ENCODE measurements at places on chromosomes 7 and 10.

- DNase-seq: no peak
Observed at GRCh38 chr7:99768471-99768870, 15.5 kb downstream of the CYP3A4 start.

- no peak for DNase-seq
Observed at GRCh38 chr10:49613165-49613881, 514 bp upstream of the CHAT start.

DNA sequence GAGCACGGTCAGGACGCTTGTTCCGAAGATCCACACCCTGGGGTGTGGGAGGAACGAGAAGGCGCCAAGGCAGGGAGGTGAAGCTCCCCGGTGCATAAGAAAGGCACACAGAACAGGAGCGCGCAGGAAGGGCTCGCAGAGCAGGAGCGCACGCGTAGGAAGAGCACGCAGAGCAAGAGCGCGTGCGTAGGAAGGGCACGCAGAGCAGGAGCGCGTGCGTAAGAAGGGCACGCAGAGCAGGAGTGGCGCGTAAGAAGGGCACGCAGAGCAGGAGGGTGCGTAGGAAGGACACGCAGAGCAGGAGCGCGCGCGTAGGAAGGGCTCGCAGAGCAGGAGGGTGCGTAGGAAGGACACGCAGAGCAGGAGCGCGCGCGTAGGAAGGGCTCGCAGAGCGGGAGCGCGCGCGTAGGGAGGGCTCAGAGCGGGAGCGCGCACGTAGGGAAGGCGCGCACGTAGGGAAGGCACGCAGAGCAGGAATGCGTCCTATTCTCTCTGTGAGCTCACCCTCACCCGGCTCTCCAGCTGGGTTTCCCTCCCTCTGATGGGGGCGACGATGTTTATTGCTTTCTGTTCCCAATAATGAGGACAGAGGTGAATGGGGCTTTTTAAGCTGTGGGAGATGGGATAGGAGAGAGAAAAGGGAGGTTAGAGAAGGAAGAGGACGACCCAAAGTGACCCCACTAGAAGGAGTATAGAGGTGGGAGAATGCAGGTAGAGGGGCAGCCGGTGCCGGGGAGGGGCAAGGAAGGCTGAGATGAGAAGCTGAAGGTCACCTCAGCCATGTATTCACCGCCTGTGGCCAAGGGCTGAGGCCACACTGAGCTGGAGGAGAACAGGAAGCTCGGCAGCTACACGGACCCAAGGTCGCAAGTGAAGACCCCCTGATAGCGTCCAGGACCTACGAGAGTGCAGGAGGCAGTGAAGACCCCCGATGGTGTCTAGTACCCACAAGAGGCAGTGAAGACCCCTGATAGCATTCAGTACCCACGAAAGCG, 423.2 kb downstream of the PTPRN2 start:
- no peak for DNase-seq

- DNase-seq: peak; percentile 98
Observed at GRCh38 chr7:102875700-102876295, 37.0 kb upstream of the LRRC17 start.

- peak; percentile 10 for DNase-seq
Observed at GRCh38 chr10:17169803-17170202, 31.7 kb downstream of the TRDMT1 start.

- DNase-seq: no peak
Observed at GRCh38 chr7:112437072-112437471, 13.2 kb upstream of the IFRD1 start.

GRCh38 chr7:8560501-8560900, 127.1 kb downstream of the NXPH1 start:
- DNase-seq: no peak

DNA sequence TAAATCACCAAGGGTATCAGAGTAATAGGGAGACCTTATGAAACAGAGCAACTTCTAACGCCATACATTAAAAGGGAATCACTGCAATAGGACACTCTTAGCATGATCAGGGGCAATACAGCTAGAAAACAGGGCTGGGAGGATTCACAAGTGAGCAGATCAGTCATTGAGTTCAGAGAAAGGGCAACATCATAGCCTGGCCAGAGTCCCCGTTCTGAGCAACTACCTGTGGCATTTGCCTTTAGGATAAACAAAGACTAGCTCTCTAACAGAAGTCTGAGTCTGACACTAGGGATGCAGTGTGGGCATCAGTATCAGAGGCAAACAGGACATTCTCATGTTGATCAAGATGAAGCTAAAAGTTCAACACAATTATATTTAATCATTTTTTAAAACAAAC, 297.9 kb downstream of the DGKB start:
- DNase-seq: peak; percentile 10

GRCh38 chr10:99832439-99832838, 50.0 kb downstream of the ABCC2 start:
- no peak for DNase-seq
